ENCODE measurements at places on chromosomes 12 and 14.
A peak's percentile ranks its signal among the peaks of the same experiment; 100 is the strongest.

GRCh38 chr12:71536279-71536938, 96.8 kb downstream of the LGR5 start:
- no peak for DNase-seq

GRCh38 chr14:21133901-21134300, 22.0 kb downstream of the OR5AU1 start:
- DNase-seq: no peak

GRCh38 chr14:105094193-105094907, 29.1 kb upstream of the GPR132 start:
- no peak for DNase-seq

- DNase-seq: no peak
These were observed 220.6 kb upstream of the RGS6 start for GRCh38 chr14:71711619-71712018.

DNA sequence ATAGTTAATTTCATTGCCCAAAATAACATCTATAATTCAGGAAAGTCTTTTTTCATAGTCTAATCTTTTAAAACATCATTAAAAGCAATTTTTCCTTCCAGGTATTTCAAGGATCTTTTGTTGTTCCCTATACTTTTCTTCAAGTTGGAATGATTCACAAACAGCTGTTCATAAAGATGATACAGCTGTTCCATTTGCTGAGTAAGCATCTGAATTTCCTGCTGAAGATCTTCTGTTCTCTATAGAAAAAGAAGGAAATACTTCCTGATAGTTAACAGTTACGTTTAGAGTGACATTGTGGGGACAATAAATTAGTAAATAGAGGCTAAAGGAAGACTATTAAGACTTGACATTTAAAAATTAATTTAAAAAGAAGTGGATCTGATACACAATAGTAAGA, 30.3 kb upstream of the ESR2 start:
- DNase-seq: no peak

DNA sequence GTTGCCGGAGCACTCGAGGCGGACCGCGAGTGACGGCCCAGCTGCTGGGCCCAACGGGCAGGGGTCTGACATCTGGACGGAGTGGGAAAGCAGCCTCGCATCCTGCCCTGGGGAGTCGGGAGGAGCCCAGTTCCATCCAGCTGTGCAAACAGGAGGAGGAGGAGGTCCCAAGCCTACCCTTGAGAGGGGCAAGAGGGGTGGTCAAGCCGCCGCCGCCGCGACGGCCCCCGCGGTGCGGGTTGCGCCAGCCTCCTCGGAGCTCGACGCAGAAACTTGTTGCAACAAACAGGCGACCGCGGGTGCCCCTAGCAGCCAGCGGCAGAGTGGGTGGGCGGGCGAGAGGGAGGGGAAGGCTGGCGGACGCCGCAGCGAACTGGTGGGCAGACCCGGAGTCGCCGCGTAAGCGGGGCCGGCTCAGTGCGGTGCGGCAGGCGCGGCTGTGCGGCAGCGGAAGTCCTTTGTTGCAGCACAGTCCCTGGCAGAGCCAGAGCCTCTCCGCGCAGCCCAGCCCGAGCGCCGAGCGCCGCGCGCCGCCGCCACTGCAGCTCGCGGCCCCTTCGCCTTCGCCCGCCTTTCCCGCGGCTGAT, at the start of gene ZBTB1:
Gene ZBTB1 (plus strand): TSS at position 461 of the 587 bp plus-strand sequence. CDS start 16,735 bp downstream, outside the sequence.
- peak; percentile 88 for DNase-seq

GRCh38 chr12:28164644-28165275, 25.5 kb upstream of the CCDC91 start:
- no peak for DNase-seq

DNA sequence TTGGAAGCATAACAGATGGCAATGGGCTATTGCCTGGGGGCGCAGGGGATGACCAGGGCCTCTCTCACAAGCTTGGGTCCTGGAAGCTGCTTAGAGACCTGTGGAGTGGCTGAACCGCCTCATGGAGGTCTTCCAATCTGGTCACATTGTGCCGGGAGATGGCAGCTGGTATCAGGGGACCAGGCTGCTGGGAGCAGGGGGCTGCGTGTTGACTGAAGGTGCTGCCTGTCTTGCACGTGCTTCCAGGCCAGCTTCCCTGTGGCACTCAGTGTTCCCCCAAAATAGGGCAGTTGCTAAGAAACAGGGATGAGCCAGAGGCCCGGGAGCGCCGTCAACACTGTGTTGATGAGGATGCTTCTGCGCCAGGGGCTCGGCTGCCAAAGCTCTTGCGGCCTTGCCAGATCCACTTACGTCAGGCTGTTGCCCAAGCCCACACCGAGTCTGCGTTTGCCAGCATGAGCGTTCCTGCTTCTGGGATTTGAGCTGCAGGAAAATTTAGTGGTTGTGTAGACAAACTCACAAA, 39.8 kb downstream of the ELK3 start:
- no peak for DNase-seq

GRCh38 chr14:65104791-65105190, 2.5 kb upstream of the MAX start:
- DNase-seq: no peak

- DNase-seq: no peak
These were observed 21.3 kb downstream of the SCAF11 start for GRCh38 chr12:45969084-45969483.

- DNase-seq: no peak
These were observed 57.6 kb downstream of the EMP1 start for GRCh38 chr12:13253966-13254760.

- DNase-seq: no peak
These were observed 36.4 kb upstream of the SMOC1 start for GRCh38 chr14:69842686-69843420.
